Motor neuron (in vitro differentiated cells): ENCODE measurements at places on chromosomes 2 and 18. TPM values are rescaled to one million over a fixed set of nuclear protein-coding genes. Genes with fewer than 3 reads are reported as not detected.

MRO gene
- total RNA-seq: 0.53 and 0.73 TPM in 2 replicates

MC4R gene
- 0.62 TPM in 1 of 2 replicates, not detected in the other for total RNA-seq

SP140 gene
- 0.50 and 0.79 TPM in 2 replicates for total RNA-seq

GEN1 gene
- total RNA-seq: 12.0 and 12.5 TPM in 2 replicates
